HFF-Myc (cell line): ENCODE measurements at places on chromosomes 11 and 22.

GRCh38 chr11:61971248-61972111, 4.0 kb upstream of the FTH1 start:
- peak; percentile 96 for DNase-seq

DNA sequence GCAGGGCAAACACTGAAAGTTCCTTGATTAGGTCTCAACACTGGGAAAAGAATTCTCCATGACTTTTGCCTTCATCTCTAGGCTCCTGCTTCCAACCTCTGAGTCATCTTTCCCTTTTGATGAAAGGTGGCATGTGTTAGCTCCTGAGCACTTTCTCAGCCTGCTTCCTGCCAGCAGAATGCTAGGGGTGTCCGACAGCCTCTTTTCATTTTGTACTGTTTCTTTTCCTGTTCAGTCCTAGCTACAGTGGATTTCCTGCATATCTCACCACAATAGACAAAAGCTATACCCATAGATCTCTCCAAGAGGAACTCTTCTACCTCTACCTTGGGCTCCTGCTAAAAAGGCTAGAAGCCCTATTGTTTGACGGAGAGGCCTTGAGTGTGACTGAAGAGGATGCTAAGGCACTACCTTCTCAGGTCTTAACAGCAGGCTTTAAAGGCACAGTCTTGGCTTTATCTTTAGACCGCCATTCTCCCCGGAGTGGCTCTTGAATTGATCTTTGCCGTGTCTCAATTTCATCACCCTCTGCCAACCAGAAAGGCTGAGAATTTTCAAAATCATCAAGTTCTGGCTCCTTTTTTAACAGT, 145.5 kb downstream of the RBFOX2 start:
- DNase-seq = no peak

GRCh38 chr11:57484141-57484710, 23.9 kb downstream of the RTN4RL2 start:
- no peak for DNase-seq

DNA sequence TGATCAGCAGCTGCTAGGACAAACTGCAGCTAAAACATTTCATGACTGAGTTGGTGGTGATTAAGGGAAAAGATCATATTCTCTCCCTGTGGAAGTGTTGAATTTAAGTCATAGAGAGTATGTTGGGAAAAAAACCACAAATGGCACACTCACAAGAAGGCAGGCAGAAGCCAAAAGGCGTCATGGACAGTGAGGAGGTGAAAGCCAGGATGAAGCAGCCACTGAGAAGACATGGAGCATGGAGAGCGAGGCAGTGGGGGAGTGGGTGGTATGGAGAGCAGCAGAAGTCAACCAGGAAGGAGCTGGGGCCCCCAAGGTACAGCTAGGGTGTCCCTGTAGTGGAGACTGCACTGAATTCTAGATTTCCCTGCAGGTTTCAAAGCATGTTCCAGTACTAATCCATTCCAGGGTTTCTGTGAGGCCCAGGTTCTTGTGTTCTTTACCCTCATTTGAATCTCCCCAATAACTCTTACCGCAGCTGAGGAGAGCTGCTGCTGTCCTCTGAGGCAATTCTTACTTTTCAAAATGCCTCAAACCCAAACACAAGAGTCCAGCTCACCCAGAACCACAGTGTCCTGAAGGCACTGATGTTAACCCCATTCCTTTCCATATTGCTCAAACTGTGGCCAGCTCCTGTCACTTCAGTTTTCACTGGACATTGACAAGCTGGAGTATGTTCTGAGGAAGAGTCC, 191.8 kb upstream of the E2F8 start:
- peak; percentile 11 for DNase-seq

GRCh38 chr11:47766509-47767227, 473 bp downstream of the FNBP4 start:
- DNase-seq = no peak

GRCh38 chr11:26285608-26286007, 46.3 kb upstream of the ANO3 start:
- DNase-seq = no peak

- DNase-seq = no peak
These were observed 988 bp downstream of the RPS3 start for GRCh38 chr11:75400146-75400865.

GRCh38 chr11:43955381-43956118, 13.1 kb downstream of the C11orf96 start:
- no peak for DNase-seq

DNA sequence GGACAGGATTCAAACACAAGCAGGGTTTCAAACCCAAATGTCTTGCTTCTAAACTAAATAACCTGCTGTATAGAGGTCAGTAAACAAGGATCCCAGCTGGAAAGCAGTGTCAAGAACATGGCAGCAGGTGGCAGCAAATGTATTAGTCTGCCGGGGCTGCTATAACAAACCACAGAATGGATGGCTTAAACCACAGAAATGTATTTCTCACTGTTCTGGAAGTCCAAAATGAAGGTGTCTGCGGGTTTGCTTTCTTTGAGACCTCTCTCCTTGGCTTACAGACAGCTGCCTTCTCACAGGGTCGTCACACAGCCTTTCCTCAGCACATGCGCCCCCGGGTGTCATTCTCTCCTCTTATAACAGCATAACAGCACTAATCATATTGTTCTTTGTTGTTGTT, 65.1 kb upstream of the LRRC55 start:
- DNase-seq = peak; percentile 11

DNA sequence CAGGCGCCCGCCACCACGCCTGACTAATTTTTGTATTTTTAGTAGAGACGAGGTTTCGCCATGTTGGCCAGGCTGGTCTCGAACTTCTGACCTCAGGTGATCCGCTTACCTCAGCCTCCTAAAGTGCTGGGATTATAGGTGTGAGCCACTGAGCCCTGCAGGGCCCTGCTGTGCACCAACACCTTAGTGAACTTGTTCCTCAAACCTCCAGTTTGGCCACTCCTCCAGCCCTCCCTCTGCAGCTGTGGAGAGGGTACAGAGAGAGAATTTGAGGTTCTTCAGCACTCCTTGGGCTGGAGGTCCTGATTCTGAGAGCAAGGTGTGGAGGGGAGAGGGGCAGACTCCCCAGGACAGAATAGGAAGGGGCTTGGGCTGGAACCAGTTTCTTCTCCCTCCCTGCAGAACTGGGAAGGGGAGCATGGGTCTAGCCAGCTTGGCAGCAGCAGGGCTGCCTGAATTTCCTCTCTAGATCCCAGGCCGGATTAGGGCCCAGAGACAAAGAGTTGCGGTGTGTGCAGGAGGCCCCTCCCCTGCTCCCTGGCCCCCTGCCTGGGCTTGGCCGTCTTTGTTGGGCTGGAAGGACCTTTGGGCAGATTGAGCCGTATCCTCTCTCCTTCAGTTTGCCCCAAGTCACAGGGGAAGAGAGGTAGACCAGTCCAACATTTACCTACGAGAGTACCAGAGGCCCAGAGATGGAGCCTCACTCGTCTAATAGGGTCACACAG, 2.3 kb upstream of the PEX16 start:
- no peak for DNase-seq

DNA sequence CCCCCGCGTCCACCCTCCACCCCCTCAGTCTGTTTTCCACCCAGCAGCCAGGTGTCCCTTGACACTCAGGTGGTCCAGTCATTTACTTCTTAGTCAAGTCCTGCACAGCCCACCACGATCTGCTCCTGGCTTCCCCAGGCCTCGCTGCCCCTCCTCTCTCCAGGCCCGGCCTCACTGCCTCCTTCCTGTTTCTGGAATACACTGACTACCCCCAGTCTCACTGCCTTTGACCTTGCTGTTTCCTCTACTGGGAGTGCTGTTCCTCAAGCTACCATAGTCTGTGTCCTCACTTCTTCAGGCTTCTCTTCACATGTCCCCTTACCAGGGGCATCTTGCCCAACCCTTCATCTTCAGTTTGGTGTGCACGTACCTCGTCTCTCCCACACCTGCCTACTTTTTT, 7.4 kb downstream of the MCM5 start:
- no peak for DNase-seq

GRCh38 chr11:120801801-120802689, 221.9 kb upstream of the TBCEL start:
- peak; percentile 12 for DNase-seq

- peak; percentile 84 for DNase-seq
These were observed 458.3 kb downstream of the METTL15 start for GRCh38 chr11:28566339-28567089.

DNA sequence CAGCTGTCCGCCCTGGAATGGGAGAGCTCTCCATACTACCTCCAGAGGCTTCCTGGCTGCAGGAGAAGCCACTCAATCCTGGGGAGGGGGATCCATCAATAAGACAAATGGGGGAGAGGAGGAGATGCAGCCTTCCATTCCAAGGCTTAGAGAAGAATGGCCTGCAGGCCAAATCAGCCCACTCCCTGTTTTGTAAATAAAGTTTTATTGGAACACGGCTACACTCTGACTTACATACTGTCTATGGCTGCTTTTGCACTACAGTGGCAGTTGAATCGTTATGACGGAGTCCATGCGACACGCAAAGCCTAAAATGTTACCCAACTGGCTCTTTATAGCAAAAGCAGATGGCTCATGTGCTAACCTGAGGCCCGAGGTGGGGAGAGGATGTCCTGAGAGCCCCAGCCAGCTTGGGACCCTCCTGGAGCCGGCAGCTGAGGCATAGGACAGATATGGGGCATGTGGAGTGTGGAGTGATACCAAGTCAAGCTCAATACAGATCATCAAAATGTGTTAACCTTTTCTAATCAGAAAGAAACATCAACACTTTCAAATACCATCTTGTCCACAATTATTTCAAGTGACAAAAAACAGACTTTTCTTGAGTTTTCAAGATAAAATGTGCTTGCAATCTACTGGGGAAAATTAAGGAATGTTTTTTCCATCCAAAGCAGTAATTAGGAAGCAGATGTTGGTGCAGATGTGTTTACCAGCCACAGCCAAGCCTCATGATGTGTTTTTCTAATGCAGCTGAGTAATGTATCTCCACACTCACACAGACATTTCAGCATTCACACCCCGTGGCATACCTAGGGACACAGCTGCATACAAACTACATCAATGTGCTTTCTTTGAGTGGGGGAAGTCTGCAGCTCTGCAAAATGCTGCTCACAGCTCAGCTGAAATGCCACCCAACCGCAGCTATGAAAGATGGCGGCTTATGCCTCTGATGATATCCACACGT, 181.6 kb downstream of the SHANK2 start:
- no peak for DNase-seq

- DNase-seq = no peak
These were observed 845 bp downstream of the MPPED2 start for GRCh38 chr11:30585125-30585891.

DNA sequence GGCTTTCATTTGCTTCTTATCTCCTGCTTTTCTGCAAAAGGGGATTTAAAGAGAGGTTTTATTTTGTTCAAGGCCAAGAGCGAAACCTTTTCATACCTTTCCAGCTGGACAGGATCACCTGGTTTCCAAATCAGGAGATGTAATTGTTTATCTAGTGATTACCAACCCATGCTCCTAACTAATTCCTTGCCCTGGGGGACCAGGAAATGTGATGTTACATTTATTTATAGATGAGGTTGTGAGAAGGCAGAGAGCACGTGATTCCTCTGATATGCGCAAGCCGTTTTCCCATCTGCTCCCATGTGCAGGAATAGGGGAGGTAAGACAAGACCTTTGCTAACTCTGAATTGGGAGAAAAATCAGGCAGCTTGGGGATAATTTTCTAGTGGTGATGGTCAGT, 507.2 kb upstream of the LARGE1 start:
- DNase-seq = no peak

DNA sequence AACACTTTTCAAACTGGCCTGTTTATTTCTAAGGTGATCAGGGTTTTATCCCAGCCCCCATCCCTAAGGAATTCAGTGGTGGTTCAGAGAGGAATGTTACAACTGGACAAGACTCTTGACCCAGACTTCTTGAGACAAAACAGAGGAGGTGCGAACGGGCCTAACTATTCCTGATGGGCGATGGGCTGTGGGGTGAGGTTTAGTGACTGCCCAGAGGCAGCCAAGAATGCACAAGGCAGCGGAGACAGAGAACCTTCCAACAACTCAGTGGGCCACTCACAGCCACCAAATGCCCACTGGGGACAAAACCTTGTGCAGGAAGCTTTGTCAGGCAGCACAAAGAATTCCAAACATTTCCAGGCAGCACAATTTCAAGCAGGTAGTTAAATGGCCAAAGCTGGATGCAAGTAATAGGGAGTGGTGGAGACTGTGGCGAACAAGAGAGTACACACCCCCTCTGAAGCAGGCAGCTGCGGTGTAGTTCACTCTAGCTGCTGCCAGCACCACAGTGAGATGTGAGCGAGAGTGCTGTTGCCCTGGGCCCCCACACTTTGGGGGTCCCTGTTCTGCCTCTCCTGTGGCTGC, 29.2 kb downstream of the SCUBE1 start:
- no peak for DNase-seq
